Islet precursor cell (in vitro differentiated cells): ENCODE measurements at places on chromosomes 6 and 20.

DNA sequence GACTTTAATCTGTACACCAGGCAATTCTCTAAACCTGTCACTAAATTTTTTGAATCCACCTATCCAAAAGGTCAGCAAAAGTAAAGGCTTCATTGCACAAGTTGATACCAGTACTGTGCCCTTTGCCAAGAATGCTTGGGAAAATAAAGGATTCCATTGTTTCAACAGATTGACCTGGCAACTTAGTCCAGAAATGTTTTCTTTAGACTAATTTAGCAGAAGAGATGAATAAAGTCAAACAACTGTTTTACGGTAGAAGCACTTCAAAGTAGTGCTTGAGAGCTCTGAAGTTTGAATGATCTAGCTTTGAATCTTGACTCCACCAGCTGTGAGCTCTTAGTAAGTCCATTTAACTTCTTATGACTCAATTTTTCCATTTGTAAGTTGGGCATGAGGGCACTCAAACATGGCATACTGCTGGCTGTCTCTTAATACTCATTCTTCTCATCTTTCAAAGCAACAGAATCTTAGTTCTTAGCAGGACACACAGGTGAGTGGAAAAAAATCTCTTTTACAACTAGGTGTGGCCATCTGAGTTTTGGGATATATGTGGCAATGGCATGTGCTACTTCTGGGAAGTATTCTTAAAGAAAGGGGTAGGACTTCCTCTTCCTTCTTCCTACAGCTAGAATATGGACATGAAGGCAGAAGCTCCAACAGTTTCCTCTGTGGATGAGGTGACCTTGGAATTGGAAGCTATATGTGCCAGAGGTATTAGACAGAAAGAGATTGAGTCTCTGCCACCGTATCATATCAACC is 55.9 kb upstream of the LOC128125822 start:
- no peak for DNase-seq

DNA sequence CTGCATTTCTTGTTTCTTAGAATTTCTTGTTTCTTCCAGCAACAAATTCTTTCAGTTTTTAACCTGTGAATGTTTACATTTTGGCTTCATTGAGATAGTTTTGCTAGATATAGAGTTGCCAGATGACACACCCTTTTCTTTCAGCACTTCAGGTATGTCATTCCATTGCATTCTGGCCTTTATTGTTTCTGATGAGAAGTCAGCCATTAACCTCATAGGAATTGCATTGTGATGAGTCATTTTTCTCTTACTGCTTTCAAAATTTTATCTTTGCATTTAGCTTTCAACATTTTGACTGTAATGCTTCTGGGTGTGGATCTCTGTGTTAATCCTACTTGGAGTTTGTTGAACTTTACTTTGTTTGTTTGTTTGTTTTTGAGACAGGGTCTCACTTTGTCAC is 440.3 kb upstream of the HS3ST5 start:
- DNase-seq: no peak

- no peak for DNase-seq
These were observed 2.2 kb downstream of the ANKS1A start for GRCh38 chr6:34891296-34891695.

DNA sequence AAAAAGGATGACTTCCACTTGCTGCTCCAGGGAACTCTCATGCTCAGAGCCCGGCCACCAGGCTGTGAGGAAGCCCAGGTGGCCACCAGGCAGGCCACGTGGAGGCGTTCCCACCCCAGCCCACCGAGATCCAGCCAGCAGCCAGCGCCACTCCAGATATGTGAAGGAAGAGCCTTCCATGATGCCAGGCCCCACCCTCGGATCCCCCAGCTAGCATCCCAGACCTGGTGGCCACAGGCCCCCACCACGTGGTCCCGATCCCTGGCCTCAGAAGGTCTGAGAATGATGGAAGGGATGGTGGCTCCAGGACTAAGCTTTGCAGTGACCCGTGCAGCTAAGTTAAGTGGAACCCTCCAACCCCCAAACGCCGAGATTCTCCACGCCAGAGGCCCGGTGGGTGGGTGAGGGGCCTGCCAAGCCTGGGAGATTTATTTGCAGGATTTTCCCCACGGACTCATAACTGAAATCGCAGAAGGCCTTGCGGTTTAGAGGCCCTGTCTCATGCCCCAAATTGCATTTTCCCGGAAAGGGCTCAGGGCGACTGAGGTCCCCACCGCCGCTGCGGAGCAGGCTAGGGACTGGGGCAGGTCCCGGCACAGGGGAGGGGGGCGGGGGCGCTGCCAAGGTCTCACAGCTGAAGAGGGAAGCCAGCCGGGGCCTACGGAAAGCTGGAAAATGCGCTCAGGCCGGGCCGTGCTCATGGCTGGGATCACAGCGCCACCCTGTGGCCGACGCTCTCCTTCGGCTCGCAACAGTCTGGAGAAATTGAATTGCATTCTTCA is 31.1 kb upstream of the CST7 start:
- peak; percentile 79 for DNase-seq

GRCh38 chr20:33209789-33210188 is 7.4 kb upstream of the BPIFA3 start:
- peak; percentile 89 for DNase-seq

- DNase-seq: peak; percentile 72
These were observed 1.8 kb downstream of the TUBB1 start for GRCh38 chr20:59020938-59021551.

DNA sequence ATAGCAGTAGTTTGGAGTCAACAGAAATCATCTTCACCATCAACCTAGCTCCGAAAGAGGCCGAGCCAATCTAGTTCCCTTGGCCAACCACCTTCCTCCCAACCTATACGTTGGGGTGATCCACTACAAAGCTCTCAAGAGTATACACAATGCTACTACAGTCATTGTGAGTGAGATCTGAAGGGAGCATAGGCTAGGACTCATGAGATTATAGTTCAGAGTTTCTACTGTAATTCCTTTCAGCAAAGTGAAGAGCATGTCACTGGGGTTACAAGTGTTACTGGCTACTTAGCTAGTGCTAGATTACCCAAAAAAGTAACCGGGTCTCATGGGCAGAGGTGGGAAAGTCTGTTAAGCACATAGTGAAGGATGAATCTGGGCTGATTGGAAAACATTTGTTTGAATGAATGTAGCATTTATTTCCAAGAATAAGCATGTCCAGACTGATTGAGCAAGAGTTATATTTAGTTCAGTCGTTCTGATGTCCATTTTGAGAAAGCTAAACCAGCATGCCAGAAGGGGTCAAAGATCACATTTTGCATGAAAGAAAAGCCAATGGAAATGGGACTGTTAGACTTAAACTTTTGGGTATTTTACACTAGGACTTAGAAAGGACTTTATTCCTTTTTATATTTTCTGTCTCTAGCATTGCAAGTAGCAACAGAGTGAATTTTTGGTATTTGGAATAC is 10.5 kb upstream of the ESR1 start:
- DNase-seq: no peak

- peak; percentile 14 for DNase-seq
These were observed 22.8 kb downstream of the SCML4 start for GRCh38 chr6:107801173-107801886.

DNA sequence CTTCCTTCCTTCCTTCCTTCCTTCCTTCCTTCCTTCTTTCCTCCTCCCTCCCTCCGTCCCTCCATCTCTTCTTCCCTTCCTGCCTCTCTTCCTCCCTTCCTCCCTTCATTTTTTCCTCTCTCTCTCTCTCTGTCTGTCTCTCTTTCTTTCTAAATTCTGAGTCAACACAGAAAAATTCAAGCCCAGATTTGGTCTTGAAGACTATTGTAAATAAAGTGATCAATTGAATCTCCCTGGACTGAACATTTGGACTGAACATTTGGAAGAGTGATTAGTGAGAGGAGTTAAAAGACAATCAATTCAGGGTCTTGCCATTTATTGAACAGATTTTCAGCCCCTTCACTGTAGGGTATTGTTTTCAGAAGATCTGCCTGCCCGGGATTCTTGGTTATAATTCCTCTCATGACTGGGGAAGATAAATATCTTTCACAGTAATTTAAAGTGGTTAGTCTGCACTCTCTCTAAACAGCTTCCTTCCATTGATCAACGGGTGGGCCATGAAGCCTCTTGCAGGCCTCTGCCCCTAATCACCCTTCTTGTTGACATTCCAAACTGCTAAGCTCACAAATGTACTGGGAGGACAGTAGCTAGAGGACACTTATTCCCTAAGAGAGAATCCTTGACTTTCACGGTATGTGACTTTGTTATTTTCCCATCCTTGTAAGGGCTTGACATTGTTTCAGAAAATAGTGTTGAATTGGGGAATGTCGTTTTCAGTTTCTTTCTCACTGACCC is 101.7 kb upstream of the BMP2 start:
- peak; percentile 94 for DNase-seq

- peak; percentile 62 for DNase-seq
These were observed 17.4 kb downstream of the TBC1D20 start for GRCh38 chr20:444862-445426.

DNA sequence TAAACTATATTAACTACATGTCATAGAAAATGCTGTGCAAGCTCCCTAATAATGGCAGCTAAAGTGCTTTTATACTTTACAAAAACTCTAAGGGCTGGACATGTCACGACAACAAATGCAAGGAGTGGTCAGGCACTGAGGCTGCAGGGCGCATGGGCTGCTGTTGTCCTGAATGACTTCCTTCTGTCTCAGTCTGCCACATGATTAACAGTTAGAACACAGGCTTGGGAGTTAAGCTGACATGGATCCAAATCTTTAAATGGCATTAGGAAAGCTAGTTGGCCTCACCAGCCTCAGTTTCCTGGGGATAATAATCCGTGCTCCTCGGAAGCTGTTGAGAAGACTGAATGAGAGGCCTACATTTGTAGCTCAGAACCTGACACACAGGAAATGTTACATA is 57.4 kb downstream of the PREP start:
- DNase-seq: no peak

DNA sequence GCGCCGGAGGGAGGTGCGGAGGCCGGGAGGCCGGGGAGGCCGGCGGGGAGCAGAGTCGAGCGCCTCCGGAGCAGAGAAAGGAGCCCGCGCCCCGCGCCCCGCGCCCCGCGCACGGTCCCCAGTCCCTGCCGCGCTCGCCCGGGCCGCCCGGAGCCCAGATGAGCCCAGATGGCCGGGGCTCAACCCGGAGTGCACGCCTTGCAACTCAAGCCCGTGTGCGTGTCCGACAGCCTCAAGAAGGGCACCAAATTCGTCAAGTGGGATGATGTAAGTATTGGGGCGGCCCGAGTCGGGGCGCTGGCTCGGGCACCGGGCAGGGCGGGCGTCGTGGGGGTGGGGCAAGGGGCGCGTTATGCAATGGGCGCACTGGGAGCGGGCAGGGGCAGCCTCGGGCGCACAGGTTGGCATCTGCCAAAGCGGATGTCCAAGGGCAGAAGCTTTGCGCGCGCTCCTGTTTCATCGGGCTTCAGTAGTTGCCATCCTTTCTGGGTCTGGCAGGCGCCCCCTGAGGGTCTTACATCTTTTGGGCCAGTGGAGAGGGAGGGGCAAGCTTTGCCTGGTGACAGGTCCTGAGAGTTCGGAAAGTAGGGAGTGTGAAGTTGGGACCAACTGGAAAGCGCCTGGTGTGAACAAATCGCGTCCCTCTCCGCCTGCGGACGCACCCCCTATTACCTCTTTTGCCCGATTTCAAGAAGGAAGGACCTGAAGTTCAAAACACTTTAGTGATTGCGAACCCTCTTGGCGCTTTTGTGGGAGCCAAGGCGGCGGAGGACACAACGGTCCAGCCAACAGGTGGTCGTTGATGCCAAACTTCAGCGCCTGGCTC is 631 bp downstream of the PLCB1 start:
- no peak for DNase-seq

DNA sequence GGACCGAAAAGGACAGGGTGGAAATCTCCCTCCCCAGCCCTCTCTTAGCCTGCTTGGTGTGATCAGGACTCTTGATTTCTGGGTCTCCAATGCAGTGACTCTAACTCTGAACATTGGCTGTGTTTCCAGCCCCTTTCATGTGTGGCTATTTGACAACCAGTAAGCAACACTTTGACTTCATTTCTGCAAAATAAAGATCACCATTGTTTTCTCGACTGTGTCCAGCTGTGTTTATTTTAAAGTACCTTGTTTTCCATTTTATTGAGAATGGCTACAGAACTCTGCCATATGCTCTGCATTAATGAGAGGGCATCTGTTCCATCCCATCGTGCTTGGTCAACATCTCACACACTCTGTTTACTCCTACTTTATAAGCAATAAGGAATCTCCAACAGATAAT is 60.9 kb upstream of the TAGAP start:
- DNase-seq: no peak
